ENCODE measurements at places on chromosomes 12 and 14.

DNA sequence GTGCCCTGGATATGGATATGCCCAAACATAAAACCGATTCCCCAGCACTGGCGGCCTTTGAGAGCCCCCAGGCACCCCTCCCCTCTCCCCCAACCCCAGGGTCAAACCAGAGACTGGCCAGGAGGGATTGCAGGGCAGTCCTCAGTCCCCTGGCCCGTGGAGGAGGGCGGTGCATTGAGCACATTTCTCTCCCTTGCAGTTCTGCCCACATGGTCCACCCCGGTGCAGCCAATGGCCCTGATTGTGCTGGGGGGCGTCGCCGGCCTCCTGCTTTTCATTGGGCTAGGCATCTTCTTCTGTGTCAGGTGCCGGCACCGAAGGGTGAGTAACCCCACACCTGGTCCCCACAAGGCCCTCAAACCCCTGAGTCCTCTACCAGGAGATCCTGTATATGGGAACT lies 3.4 kb upstream of the GPR162 start:
- no peak for DNase-seq

DNA sequence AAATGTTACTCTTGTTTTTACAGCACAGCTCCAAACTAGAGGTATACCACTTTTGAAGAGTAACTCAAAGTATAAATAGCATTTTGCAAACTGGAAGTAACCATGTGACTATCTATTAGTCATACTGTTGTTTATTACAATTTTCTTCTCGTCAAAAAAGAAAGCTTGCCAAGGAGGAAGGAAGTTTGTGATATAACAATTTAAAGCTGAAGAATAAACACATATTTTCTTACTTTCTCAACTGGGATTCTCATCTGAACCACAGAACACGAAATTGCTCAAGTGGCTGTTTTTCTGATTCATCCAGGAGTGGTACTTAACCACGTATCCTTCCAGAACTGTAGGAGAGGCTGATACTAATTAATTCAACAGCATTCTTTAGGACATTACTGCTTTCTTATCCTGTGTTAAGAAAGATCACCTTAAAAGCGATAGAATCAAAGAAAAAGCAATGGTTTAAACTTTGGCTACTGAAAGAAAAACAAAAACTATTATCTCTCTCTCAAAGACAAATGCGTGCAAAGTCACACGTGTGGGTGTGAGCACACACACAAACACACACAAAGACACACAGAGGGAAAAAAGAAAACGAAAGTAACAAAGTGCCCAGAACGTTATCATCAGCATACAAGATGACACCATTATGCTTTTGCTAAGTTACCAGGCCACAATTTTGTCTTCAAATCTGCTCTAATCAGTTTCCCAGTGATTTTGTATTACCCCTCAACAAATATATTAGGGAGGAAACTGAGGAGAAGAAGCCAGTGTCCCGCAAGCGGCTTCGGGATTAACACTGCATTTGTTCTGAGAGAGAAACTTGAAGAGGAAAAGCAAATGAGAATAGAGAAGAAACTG lies at the start of gene CLEC2B:
CLEC2B (minus strand) TSS at position 48 of the 855 bp plus-strand sequence.
- DNase-seq, result no peak

DNA sequence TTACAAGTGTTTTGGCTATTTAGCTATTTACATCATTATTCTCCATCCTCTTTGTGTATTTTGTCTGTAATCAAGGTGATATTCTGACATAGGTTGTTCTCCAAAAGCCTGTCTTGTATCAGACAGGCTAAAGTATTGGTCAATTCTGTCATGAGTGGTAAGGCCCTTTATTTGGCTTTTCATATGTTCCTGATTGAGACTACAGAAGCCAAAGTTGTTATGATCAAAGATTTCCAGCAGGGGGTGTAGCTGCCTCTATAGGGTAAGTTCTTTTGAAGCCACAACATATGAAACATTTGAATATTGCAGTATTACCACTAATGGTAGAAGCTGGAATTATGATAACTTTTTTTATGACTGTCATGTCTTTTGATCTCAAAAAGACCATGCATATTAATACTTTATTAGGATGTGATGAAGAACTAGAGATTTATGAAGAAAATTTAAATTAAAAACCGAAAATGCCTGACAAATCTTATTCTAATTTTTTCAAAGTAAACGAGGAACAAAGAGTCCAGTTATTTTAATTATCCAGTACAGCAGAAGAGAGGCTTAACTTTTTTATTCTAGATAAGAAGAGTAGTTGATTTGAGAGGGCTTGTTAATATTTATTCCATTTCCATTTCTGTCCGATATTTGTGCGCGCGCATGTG lies 3.4 kb upstream of the ARHGAP5 start:
- DNase-seq, result peak; percentile 25

DNA sequence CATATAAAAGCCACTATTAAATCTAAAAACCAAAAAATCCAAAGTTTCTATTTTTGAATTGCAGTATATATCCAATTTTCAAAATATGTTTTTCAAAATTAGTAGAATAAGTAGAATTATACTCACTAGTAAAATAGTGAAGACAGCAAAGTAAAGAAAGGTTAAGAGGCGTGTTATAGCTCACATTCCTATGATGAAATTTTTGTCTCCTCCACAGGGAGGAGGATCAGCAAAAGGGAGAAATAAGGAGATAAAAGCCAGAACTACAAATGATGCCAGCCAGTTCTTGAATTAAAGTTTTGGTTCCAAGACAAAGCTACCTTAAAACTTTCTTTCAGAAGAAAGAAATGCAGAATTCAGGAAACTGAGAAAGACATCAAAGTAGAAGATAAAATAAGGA lies 50.0 kb downstream of the C2CD5 start:
- DNase-seq, result no peak

DNA sequence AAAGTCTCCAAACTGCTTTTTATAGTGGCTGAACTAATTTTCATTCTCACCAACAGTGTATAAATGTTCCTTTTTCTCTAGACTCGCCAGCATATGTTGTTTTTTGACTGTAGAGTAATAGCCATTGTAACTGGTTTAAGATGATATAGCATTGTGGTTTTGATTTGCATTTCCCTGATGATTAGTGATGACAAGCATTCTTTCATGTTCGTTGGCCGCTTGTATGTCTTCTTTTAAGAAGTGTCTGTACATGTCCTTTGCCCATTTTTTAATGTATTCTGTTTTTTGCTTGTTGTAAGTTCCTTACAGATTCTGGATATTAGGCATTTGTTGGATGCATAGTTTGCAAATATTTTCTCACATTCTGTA lies 404.9 kb downstream of the FLRT2 start:
- no peak for DNase-seq

DNA sequence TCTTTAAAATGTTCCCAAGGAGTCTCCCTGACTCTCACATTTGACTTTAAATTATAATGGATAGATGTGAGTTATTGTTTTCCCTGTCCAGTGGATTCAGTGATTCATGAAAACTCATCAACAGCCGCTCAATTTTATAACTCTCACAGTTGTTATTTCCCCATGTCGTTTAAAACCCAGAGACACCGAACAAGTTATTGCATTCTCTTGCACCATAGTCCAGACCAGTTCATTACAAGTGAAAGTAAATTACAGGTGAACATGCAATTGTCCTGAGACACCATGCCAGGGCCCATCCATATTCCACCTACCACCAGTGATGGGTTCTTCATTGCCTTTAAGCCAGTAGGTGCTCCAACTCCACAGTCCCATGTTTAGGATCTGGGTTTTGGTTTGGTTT lies 85.7 kb upstream of the CMKLR1 start:
- no peak for DNase-seq

- DNase-seq, result no peak
Observed at GRCh38 chr12:123748661-123749060, 13.4 kb upstream of the DNAH10 start.

GRCh38 chr12:92224685-92225331 lies 79.2 kb upstream of the BTG1 start:
- no peak for DNase-seq

DNA sequence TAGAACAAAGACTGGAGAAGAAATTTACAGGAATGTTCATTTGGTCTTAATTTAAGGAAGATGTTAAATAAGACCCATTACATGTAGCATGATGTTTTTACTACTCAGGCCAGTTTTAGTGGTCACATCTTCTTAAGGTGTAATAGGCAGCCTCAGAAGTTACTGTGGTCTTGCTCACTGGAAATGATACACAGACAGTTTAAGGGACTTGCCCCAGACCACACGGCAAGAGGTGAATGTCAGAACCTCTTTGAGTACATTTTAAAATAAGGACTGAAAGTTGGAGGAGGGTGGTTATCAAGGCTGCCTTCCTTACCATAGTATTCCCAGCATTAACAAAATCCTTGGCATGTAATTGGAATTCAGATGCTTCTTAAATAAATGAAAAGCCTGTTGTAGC lies 37.9 kb downstream of the LRRK2 start:
- no peak for DNase-seq

- DNase-seq, result no peak
Observed at GRCh38 chr12:24780697-24781368, 168.1 kb downstream of the BCAT1 start.

DNA sequence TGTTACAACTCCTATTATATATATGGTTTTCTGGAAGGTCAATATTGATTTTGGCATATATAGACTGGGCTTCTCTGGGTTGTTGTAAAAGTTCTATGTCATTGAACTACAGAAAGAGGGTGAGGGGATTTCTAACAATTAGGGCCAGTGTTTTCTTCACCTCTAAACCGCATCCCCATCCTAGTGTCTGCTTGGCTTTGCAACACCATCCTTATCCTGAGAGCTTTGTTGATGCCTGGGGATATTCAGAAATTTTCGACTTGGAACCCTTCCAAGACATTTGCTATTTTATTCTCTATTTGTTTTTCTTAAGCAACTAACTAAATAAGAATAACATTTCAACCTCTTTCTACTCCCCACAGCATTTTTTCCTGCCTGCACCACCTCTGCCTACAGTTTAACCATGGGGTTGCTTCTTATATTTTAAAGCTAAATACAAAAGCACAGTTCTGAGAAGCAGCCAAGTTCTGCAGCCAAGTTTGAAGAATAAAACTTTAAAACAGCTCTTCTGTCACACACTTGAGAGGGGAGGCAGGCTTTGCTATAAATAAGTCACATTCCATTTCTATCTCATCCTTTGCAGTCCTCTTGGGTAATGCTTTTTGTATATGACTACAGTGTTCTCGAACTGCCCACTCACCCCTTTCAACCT lies 53.4 kb downstream of the RGS6 start:
- DNase-seq, result no peak

DNA sequence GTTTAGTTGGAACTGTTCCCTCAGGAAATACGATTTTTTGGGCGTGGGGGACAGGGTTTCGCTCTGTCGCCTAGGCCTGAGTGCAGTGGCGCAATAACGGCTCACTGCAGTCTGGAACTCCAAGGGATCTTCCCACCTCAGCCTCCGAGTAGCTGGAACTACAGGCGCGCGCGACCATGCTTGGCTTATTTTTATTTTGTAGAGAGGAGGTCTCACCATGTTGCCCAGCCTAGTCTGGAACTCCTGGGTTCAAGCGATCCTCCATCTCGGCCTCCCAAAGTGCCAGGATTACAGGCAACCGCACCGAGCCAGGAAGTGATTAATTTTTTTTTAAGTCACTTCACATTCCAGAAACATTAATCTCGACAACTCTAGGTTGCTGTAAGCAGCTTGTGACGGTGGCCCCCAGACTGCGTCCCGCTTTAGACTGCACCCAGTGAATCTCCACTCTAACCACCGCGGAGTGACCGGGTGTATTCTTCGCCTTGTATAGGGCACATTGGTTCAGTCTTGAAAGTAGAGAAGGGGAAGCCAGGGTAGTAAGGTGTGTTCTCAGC lies 830 bp upstream of the MIS18BP1 start:
- no peak for DNase-seq

- no peak for DNase-seq
Observed at GRCh38 chr12:120905856-120906384, 1.8 kb upstream of the SPPL3 start.

DNA sequence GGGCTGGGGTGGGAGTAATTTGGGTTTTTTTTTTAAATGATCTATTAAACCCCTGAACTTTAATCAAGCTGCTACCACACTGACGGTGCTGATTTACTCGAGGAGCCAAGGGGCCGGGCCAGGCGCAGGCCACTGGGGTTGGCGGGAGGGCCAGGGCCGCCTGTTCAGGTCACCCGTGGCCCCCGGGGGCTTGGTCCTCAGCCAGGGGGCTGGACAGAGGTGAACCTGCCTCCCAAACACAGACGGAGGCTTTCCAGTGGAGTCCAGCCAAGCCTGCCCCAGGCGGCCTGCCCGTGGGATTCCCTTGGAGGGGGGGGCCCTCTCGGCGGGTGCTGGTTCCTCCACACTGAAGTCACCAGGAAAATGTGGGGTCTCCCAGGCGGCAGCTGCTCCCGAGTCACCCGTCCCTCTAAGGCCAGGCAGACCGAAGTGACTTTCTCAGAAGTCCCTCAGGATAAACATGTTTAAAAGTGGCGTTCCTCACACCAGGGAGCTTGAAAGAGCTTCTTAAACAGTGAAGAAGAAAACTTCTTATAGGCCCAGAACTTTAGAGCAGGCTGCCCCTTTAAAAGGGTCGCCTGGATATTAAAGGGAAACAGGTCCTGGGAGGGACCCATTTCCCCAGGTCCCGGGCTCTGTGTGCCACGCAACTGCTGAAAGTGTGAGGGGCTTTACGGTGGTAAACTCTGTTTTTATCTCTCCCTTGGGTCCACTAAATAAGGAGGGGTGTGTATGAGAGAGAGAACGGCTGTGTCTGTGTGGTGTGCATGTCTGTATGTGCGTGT lies 167.2 kb upstream of the GSC start:
- no peak for DNase-seq

GRCh38 chr14:77040741-77041653 lies 12.5 kb upstream of the IRF2BPL start:
- no peak for DNase-seq

- DNase-seq, result no peak
Observed at GRCh38 chr14:105933238-105933637, 406.9 kb downstream of the TMEM121 start.

DNA sequence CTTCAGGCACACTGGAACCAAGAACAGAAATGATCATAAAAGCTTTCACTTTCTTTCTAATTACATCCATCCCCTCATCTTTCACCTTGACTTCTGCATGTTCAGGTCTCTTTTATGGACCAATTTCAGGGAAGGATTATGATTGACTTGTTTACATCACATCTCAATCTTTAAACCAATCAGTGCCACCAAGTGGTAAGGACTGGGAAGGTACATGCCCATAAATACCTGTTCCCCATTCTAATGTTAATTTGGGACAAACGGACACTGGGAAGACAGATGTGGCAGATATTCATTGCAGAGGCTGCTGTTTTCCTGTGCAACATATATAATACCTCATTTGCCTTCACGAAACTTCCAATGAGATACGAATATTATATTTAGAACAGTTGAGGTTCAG lies 978.1 kb downstream of the GALC start:
- no peak for DNase-seq

All from GM12891 (cell line).